Aorta (tissue), 5 donors: ENCODE measurements at places on chromosomes 7 and 10.
A peak's percentile ranks its signal among the peaks of the same experiment; 100 is the strongest.

GRCh38 chr7:150369748-150370501 lies 1.3 kb downstream of the REPIN1 start:
- no peak for DNase-seq
- no peaks in the 10 kb centered on the region for H3K27me3 ChIP-seq
- no peaks in the 10 kb centered on the region for H3K4me1 ChIP-seq
- H3K4me3 ChIP-seq = no peak overlapping the region
- no peaks in the 10 kb centered on the region for H3K36me3 ChIP-seq

GRCh38 chr10:70810967-70811366 lies 4.8 kb upstream of the SGPL1 start:
- H3K27ac ChIP-seq = no peak overlapping the region
- H3K4me3 ChIP-seq = no peak overlapping the region
- no peaks in the 10 kb centered on the region for H3K27me3 ChIP-seq
- no peaks in the 10 kb centered on the region for H3K4me1 ChIP-seq
- no peaks in the 10 kb centered on the region for H3K36me3 ChIP-seq

DNA sequence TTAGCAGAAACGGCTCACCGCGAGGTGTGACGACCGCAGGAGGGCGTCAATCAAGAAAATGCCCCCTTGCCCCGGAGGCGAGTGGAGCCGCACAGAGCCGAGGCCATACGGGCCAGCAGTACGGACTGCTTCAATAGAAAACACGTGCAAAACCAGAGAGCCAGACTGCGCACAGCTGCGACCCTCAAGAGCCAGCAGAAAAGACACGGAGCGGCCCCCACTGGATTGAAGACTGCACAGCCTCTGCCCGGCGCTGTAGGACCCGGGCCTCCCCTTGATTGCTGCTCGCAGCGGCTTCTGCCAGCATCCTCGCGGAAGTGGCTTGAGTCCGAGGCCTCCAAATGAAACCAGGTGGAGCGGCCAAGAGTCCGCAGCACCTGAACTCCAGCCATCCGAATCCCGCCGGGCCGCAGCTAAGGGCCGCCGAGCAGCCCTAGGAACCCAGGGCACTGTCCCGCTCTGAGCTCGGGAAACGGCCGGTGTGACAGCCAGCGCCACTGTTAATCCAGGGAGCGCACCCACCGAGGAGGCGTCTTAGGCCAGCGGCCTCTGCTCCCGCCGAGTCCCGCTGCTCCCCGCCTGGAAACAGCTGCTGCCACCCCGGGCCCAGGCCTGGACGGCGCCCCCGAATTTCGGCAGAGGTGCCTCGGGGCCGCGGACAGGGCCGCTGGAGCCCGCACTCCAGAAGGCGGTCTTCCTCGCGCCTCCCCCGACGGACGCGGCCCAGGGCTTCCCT lies 660 bp upstream of the HHEX start:
- DNase-seq = peak; percentile 63
- H3K36me3 ChIP-seq = no peaks in the 10 kb centered on the region
- no peaks in the 10 kb centered on the region for H3K27me3 ChIP-seq

DNA sequence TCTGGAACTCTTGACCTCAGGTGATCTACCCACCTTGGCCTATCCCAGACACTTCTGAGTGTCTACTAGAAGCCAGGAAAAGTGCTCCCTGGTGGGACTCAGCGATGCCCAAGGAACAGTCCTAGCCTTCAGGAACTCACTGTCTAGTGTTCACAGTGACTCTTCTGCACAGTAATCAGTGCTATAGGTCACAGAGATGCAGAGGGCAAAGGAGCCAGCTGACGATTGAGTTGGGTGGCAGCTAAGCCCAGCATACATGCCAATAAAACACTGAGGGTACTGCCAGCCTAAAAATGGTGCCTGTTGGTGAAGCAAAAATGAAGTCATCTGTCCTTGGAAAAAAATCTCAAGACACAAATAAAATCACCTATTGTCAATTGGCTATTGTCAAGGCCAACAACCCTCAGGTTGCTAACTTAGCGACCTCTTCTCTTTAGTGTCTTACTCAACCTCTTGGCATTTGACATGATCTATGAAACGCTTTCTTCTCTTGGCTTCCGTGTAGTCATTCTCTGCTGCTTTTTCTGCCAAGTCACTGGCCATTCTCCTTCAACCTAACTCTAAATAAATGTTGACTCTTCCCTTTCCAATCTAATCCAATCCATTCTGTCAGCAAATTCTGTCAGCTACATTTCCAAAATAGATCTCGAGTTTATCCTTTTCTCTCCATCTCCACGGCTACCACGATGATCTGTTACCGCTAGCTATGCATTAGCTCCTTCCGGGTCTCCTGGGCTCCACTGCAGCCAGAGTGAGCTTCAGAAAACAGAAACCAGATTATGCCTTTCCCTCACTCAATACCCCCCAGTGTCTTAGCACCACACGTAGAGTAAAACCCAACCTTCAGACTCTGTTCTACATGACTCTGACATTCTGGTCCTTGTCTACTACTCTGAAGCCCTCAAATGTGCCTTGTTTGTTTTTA lies 99.2 kb downstream of the ATXN7L1 start:
- no peaks in the 10 kb centered on the region for H3K36me3 ChIP-seq
- H3K27me3 ChIP-seq = no peaks in the 10 kb centered on the region
- H3K4me3 ChIP-seq = no peak overlapping the region
- DNase-seq = no peak

GRCh38 chr10:52128056-52128683 lies 185.9 kb upstream of the DKK1 start:
- H3K4me3 ChIP-seq = no peak overlapping the region
- no peaks in the 10 kb centered on the region for H3K4me1 ChIP-seq
- no peak overlapping the region for H3K27ac ChIP-seq
- no peaks in the 10 kb centered on the region for H3K36me3 ChIP-seq
